ENCODE measurements at places on chromosomes 6 and 20.

- peak; percentile 51 for DNase-seq
Observed at GRCh38 chr6:116366740-116367275, 3.9 kb upstream of the DSE start.

DNA sequence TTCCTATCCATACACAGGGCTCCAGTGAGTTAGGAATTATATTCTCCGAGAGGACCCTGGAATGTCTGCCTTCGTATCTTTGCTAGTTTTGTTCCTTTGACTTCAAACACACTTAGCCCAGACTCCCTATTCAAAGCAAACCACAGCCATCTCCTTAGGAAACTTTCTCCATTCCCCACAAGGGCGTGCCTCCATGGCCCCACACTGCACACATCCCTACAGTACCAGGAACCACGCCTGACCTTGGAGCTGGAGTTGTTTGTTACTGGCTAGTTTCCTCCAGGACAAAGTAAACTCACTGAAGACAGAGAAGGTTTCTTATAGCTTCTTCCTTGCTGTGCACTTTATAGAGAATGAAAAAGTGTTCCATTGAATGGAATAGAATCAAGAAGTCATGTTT is 412.8 kb upstream of the AGPAT4 start:
- DNase-seq, result no peak

GRCh38 chr6:143248359-143248758 is 187.7 kb downstream of the AIG1 start:
- DNase-seq, result no peak

- DNase-seq, result peak; percentile 85
Observed at GRCh38 chr6:110178626-110179405, 654 bp downstream of the WASF1 start.

GRCh38 chr20:24957326-24958016 is 8.4 kb downstream of the CST7 start:
- DNase-seq, result no peak

DNA sequence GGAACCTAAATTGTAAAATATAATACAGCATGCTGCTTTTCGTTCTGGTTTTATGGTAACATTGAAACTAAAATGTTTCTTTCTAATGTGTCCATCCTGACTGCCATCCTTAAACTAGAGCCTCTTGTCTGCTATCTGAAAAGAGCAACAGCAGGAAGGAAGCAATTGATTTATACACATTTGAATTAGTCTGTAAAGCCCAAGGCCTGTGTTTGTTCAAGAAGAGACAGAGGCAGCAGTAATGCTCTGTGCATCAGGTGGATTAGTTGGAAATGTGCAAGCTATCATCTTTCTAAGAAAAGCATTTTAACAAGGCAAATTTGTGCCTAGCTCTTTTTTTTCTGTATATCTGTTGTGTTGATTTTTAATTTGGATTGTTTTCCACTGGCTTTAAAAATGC is 128.6 kb downstream of the SCAF8 start:
- DNase-seq, result peak; percentile 20

GRCh38 chr6:157468054-157468453 is 87.1 kb downstream of the ZDHHC14 start:
- no peak for DNase-seq

Data from brain (organoid and tissue), 16 donors.